ENCODE measurements at places on chromosomes 12 and 14.

GRCh38 chr12:68352067-68352466 lies 19.9 kb upstream of the MDM1 start:
- peak; percentile 36 for DNase-seq

DNA sequence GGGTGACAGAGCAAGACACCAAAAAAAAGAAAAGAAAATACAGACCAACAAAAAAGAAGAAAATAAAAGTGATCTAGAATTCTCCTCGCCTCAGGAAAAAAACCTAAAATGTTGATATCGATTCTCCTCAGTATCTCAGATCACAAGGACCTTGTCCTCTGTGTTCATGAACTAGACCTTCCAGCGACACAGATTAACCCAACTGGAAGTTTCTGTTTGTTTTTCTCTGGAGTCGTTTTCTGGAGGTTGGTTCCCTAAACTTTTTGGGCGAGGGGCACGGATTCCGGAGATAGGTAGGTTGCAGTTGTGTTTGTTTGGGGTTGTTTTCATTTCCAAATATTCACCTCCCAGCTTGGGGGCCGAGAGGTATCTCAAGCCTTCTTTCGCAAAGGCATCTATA lies 559 bp upstream of the RFC5 start:
- DNase-seq, result peak; percentile 30

DNA sequence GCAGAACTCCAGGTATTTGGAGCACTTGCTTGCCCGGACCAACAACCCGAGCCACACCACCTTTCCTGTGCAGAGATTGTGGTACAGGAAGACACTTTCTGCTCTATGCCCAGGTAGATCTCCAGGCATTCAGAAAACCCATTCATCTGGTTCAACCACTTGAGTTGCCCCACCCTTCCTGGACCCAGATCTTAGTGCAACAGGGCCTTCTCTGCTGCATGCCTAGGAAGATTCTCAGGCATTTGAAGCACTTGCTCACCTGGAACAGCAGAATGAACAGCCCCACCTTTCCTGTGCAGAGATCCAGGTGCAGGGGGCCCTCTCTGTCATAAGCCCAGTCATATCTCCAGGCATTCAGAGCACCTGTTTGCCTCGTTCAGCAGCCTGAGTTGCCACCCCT lies 412.8 kb upstream of the MGAT4C start:
- DNase-seq, result no peak

DNA sequence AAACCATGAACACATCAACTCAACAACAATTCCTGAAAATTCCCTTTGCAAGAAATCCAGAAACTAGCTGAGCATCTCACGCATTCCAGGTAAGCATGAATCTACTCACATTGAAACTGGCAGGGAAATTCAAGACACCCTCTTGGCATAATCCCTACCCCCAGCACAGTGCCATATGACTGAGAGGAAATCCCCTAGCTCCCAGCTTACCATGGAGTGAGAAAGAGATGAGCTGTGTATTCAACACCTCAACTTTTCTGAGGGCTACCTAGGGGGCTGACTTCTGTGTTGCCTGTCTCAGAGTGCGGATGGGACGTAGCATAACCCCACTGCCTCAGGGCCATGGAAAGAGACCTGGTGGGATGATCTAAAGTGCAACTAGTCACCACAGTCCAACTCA lies 37.7 kb upstream of the GPR132 start:
- DNase-seq, result no peak

DNA sequence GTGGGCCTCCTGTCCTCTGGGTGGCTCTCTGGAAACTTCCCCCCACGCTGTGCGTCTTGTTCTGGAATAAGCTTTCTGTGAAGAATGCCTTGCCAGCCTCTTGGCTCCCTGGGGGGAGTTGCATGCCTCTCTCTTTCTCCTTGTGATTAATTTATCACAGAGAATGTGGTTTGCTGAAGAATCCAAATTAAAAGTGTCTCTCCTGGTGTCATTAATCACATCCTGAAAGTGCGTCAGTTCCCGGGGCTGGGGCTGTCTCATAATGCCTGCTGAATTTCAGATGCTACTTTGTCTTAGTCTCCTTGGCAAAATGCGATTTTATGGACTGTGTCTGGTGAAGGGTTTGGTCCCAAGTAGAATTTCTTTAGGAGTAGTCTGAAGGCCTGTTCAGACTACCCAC lies 787.7 kb upstream of the TMEM132C start:
- DNase-seq, result no peak

DNA sequence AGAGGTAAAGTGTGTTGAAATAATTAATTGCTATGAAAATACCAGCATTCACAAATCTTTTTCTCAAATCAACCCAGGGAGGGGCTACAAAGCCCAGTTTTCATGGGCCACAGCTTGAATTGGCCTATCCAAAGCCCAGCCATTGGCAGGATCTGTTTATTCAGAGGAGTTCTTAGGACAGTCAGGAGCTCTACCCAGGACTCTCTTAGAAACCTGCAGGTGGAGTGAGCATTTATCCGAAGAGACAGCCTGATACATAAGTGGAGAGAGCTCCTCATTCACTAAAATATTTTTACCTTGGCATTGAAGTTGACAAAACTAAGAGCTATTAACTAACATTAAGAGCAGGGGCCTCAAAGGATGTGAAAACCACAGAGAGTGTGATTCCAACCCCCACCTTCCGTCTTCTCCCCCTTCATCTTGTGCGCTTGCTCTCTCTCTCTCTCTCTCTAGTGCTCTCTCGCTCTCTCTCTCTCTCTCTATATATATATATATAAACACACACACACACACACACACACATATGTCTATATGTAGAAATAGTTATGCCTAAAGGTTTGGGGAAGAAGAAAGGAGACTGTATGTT lies 315.5 kb downstream of the SNAPC1 start:
- DNase-seq, result no peak

GRCh38 chr12:5124401-5124800 lies 80.7 kb downstream of the KCNA5 start:
- peak; percentile 94 for DNase-seq

DNA sequence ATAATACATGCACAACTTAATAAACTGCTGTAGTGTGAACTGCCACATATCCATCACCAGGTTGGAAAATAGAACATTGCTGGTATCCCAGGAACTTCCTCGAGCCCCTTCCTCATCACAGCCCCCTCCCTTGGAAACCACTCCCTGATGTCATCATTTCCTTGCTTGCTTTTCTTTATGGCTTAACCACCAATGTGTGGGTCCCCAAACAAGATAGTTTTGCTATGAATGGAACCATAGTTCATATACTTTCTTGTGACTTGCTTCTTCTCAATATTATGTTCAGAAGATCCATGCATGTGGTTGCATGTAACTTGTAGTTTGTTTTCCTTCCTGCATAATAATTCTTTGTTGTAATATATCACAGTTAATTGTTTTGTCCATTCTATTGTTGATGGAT lies 8.9 kb upstream of the WNT5B start:
- DNase-seq, result no peak

DNA sequence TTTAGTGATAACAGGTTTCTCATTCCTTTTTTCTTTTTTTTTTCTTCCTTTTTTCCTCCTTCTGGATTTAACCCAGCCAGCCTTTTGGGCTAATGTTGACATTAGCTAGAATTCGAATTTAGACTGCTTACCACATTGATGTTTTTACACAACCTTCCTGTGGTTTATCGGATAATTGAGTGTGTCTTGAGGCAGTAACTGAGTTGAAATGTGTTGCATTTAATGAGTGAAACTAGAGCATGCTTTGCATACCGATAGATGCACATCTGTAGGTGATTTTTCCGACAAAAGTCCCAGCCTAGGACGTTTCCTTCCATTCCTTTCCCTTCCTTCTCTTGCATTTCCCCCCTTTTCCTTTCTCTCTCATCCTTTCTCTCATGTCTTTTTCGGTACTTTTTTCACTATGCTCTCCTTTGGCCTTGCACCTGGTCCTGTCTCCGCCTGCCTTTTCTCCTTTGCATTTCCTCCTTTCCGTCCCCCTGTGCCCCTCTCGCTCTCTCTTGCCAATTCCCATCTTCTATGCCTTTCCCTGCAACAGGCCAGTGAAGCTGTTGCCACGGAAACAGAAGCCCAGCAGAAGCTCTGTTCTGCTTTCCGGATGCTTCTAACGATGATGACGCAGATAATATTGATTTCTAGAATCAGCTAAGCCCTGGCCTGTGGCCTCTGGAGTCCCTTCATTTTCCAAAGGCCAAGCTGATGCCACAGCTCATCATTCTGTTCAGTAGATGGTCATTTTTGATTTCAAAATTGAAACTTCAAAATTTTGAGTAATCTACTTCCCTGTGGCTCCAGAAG lies 76.1 kb downstream of the SLC25A47 start:
- no peak for DNase-seq

DNA sequence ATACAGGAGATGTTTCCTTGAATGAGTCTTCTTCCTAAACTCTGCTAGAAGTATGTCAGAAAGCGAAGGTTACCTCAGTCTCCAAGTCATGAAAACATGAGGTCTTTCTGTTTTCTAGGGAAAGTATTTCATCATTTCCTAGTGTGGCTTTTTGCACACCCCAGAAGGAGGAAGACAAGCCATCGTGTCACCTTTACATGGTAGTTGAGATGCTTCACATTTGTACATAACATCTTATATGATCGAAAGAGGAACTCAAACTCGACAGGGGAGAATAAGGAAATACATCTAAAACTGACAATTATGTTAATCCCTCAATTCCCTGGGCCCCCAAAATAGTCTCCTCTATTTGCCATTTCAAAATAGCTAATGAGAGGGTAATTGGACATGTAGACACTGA lies 214.1 kb upstream of the PLEKHG7 start:
- no peak for DNase-seq

DNA sequence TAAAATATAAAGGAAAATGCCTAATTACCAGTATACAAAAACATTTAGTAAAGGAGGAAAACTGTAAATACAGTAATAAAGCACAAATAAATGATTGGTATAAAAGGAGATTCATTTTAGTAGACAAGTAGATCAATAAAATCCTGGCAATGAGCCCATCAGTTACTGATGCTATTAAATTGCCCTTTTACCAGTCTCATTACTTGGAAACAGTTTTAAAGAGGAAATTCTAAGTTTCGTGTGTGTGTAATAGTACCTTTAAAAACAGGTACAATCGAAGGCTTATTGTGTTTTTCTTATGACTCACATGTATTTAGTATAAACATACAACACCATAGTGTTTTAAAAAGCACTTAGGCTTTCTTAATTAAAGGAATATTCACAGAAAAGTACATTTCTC lies 46.4 kb upstream of the SYT10 start:
- DNase-seq, result no peak

DNA sequence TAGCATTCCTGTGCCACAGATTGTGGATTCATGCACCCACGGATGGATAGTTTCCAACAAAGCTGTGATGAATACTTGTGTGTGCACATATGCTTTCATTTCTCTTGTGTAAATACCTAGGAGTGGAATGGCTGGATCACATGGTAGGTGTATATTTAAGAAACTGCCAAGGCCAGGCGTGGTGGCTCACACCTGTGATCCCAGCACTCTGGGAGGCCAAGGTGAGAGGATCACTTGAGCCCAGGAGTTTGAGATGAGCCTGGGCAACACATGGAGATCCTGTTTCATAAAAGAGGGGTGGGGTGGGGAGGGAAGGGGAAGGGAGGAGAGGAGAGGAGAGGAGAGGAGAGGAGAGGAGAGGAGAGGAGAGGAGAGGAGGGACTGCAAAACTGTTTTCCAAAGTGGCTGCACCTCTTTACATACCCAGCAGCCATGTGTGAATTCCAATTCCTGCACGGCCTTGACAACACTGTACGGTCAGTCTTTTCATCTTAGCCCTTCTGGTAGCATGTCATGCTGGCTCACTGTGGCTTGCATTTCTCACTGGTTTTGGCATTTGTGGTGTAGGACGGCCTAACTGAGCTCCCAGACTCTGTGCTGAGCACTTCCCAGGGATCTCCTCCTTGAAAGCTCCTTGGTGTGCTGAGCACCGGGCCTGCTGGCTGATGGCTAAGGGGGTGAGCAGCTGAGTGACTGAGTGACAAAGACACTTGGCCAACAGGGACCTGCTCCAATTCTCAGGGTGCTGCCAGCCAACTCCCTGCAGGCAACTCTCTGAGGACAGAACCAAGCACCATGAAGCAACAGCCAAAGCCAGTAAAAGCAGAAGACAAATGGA lies 27.9 kb downstream of the SYNE3 start:
- DNase-seq, result peak; percentile 81

DNA sequence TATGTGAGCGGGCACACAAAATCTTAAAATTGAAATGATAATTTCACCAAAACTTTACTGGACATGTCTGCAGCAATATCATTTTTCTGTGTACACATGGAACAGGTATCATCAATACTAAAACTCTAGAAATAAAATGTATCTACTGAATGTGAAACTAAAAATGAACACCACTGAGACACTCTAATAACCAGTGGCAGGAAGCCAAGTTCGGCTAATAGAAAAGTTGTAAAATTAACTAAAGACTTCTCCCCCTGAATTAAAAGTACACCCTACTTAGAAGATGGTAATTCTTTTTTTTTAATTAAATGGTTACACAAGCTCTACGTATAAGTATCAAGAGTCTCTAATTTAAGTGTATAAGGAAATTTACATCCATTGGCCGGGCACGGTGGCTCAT lies 227.2 kb downstream of the MED13L start:
- no peak for DNase-seq

GRCh38 chr14:90305176-90305601 lies 26.6 kb downstream of the NRDE2 start:
- DNase-seq, result no peak

DNA sequence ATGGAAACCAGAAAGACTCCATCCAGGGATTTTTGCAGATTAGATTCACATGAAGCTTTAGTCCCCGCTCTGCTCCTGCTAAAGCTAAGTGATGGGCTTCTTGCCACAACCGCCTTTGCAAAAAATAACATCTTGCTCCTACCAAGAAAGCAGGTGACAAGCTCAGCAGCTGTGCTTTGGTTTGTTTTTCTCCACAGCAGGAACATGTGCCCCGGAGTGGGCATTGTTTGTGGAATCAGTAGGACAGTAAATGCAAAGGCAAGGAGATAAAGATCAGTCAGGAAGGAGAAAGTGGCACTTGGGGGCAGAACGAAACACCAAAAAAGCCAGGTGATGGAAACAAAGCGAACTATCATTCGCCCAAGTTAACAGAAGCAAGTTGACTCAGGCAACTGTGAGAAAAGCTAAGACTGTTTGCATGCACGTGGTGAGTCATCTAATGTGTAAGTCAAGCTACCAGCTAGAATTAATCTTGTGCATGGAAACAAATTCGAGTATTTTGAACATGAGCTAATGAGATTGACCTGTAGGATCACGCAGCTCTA lies 165.5 kb upstream of the PLXNC1 start:
- DNase-seq, result peak; percentile 81

DNA sequence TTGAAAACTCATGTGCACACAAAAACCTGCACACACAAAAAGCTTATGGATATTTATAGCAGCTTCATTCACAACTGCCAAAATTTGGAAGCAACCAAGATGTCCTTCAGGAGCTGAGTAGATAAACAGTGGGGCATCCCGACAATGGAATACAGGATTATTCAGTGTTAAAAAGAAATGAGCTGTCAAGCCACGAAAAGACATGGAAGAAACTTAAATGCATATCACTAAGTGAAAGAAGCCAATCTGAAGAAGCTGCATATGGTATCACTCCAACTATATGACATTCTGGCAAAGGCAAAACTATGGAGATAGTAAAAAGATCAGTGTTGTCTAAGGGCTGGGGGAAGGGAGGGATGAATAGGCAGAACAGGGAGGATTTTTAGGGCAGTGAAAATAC lies 5.2 kb upstream of the TPCN1 start:
- DNase-seq, result no peak

Data from NCI-H69 (cell line).